ENCODE measurements at places on chromosomes 16 and 17. TPM values are rescaled to one million over a fixed set of nuclear protein-coding genes. Genes with fewer than 3 reads are reported as not detected.

- no peak overlapping the region for H3K4me3 ChIP-seq
- no peak for DNase-seq
These were observed 139.7 kb upstream of the CDH5 start for GRCh38 chr16:66226762-66227161.

- H3K4me3 ChIP-seq, result no peak overlapping the region
- peaks cover 20% of the 10 kb centered on the region for H3K27me3 ChIP-seq
- no peaks in the 10 kb centered on the region for H3K36me3 ChIP-seq
These were observed 144.7 kb upstream of the IRX3 start for GRCh38 chr16:54431041-54431996.

DNA sequence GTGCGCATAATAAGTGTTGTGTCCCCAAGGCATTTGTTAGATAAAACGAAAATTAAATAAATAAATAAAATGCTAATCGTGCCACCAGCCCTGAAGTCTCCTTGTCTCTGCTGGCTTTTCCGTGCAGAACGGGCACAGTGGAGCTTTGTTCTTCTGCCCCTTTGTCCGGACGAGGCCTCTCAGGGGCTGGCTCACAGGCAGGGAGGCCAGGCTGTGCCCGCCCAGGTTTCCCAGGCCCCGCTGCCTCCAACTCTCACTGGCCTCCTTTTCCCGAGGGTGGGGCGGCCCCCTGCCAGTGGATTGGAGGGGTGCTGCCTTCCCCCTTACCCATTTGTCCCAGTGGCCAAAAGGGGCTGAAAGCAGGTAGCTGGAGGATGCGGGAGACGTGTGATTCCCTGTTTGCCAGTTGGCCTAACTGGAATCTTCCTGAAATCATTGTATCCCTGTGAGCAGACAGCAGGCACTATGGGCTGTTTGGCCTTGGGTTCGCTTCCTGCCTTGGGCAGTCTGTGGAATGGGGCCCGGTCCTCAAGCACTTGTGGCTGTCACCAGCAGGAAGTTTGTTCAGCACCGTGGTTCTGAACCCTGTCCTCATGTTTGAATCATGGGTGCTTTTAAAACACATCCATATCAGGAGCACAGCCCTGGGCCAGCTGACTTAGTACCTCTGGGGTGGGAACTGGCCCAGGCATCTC, 64.4 kb downstream of the KSR1 start:
- no peak for DNase-seq
- H3K27me3 ChIP-seq, result no peaks in the 10 kb centered on the region
- H3K4me3 ChIP-seq, result no peak overlapping the region
- H3K27ac ChIP-seq, result no peak overlapping the region
- peaks cover 24% of the 10 kb centered on the region for H3K4me1 ChIP-seq

DNA sequence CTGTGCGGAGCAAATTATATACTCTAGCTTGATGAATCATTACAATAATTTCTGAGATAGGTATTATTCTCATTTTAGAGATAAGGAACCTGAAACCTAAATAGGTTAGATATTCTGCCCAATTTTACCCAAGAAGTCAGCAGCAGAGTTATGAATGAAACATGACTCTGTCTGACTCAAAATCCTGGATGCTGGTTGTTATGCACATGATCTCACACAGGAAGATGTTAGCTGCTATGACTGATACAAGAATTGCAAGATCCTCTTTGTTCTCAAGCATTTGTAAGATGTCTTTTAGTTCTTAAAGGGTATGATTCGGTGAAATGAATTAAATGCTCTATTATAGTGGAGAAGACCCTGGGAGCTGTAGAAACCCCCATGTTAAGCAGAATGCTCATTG, 447.8 kb downstream of the KIF2B start:
- no peak overlapping the region for H3K27ac ChIP-seq
- H3K27me3 ChIP-seq, result no peaks in the 10 kb centered on the region
- H3K36me3 ChIP-seq, result no peaks in the 10 kb centered on the region
- no peaks in the 10 kb centered on the region for H3K4me1 ChIP-seq
- no peak for DNase-seq
- no peak overlapping the region for H3K4me3 ChIP-seq

SLC5A11 gene
- total RNA-seq, result not detected

CFAP119 gene
- 4.7 TPM for total RNA-seq

PRR15L gene
- not detected for total RNA-seq

SEZ6L2 gene
- 44.4 TPM for total RNA-seq

CCL11 gene
- 0.36 TPM for total RNA-seq

RNF157 gene
- total RNA-seq, result 3.6 TPM

GP1BA gene
- not detected for total RNA-seq
